AG09319 (cell line): ENCODE measurements at places on chromosomes 16 and 17.

- DNase-seq, result no peak
These were observed 50.8 kb downstream of the PITPNM3 start for GRCh38 chr17:6505425-6506142.

- no peak for DNase-seq
These were observed 1.0 kb upstream of the CBFA2T3 start for GRCh38 chr16:88977812-88978607.

DNA sequence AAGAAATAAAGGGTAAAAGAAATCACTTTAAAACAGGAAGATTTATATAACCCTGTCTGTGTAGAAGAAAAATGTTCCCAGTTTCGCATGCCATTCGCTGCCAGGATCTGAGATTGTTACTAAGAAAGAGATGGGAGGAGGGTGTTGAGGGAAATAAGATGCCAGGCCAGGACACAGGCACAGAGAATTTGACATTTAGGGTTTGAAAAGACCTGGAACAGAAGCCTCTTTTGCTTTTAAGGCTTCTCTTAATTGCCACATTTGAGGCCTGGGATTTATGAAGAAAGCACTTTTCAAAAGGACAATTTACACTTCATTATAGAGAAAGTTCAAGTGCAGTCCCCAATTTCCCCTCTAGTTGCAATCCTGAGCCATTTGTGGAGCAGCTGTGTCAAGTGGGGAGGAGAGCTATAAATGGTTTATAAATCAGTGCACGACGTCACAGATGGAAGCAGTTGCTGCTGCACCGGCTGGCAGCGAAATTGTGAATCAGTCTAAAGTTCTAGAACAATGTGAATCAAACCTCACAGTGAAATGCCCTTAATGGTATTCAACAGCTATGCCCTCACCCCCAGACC lies 26.5 kb upstream of the C16orf87 start:
- no peak for DNase-seq

GRCh38 chr16:78098595-78099270 lies 721 bp upstream of the WWOX start:
- no peak for DNase-seq
